ENCODE measurements at places on chromosomes 4 and X. TPM values are rescaled to one million over a fixed set of nuclear protein-coding genes. Genes with fewer than 3 reads are reported as not detected.
A peak's percentile ranks its signal among the peaks of the same experiment; 100 is the strongest.

GRCh38 chr4:7470522-7471128 lies 35.9 kb upstream of the PSAPL1 start:
- no peak for DNase-seq
- no peaks in the 10 kb centered on the region for H3K36me3 ChIP-seq
- no peak overlapping the region for H3K27ac ChIP-seq
- no peak overlapping the region for H3K4me3 ChIP-seq
- H3K27me3 ChIP-seq = peaks cover 31% of the 10 kb centered on the region
- no peaks in the 10 kb centered on the region for H3K4me1 ChIP-seq

DNA sequence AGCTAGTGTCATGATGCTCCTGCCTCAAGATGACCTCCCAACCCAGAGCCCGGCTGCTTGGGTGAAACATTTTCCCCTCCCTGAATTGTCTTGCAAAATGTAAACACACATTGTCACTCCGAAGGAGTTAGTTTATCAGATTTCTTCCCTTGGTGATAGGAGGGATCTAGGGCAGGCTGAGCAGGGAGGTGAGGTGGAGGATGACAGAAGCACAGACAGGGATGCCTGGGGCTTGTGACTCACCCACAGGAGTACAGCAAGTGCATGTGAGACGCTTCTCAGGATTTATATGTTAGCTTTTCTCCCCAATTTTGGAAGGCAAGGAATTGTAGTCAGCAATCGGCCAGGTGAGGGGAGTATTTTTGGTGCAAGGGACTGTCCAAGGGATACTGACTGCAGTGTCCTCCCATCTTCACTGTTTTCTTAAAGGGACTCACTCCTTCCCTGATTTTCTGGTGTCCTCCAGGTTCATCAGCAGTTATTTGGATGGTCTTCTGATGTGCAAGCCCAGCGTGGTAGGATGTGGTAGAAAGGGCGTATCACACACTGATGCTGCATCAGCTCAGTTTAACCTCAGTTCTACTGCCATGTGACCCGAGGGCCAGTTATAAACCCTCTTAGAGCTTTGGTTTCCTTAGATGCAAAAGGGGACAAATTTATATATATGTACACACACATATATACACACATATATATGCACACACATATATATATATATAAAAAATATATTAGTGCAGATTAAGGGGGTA lies 46.2 kb upstream of the IGFBP7 start:
- no peak overlapping the region for H3K27ac ChIP-seq
- no peak overlapping the region for H3K4me3 ChIP-seq
- no peak for DNase-seq
- peaks cover 9% of the 10 kb centered on the region for H3K4me1 ChIP-seq
- no peaks in the 10 kb centered on the region for H3K36me3 ChIP-seq

DNA sequence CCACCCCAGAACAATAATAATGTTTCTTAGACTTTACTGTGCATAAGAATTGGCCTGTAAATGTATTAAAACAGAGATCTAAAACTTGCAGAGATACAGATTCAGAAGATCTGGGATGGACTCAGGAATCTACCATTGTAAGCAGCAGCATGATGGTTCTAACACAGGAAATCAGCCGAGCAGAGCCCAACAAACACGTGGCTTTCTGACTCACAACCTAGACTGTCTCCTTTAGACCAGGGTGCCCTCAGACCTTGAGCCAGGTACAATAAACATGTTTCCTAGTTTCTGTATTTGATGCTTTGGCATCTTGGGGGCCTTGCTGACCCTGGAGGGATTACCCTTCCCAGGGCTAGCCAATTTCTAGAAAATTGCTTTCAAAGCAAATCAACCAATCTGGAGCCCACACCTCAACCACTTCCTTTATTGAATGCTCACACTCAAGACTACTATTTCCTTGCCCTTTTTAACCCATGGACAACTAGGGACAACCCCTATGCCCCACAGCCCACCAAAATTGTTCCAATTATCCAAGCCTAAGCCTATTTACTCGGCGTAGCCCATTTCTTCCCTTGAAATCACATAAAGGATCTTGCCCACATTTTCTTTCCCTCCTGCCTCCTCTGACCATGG lies 80.5 kb downstream of the TBC1D9 start:
- no peaks in the 10 kb centered on the region for H3K27me3 ChIP-seq
- no peaks in the 10 kb centered on the region for H3K4me1 ChIP-seq
- DNase-seq = no peak
- peaks cover 61% of the 10 kb centered on the region for H3K36me3 ChIP-seq

- DNase-seq = no peak
- no peaks in the 10 kb centered on the region for H3K27me3 ChIP-seq
- no peak overlapping the region for H3K27ac ChIP-seq
- no peaks in the 10 kb centered on the region for H3K4me1 ChIP-seq
- no peaks in the 10 kb centered on the region for H3K36me3 ChIP-seq
These were observed 977 bp downstream of the MAGEE1 start for GRCh38 chrX:76428243-76429130.

- no peak overlapping the region for H3K4me3 ChIP-seq
- no peaks in the 10 kb centered on the region for H3K4me1 ChIP-seq
- no peak overlapping the region for H3K27ac ChIP-seq
- no peaks in the 10 kb centered on the region for H3K27me3 ChIP-seq
- no peak for DNase-seq
These were observed 9.2 kb downstream of the VCX start for GRCh38 chrX:7852166-7852565.

ADGRL3 gene
- polyA plus RNA-seq = 0.05 TPM

SMIM10 gene
- not detected for polyA plus RNA-seq

- H3K4me1 ChIP-seq = no peaks in the 10 kb centered on the region
- no peak overlapping the region for H3K4me3 ChIP-seq
- no peaks in the 10 kb centered on the region for H3K36me3 ChIP-seq
- H3K27ac ChIP-seq = no peak overlapping the region
These were observed 938.9 kb downstream of the C4orf33 start for GRCh38 chr4:130034876-130035275.

- H3K36me3 ChIP-seq = peaks cover 1% of the 10 kb centered on the region
- H3K4me1 ChIP-seq = no peaks in the 10 kb centered on the region
- H3K27me3 ChIP-seq = no peaks in the 10 kb centered on the region
- no peak for DNase-seq
- no peak overlapping the region for H3K4me3 ChIP-seq
These were observed 8.4 kb downstream of the NIPAL1 start for GRCh38 chr4:48025005-48025404.

SPATA4 gene
- not detected for polyA plus RNA-seq

DNA sequence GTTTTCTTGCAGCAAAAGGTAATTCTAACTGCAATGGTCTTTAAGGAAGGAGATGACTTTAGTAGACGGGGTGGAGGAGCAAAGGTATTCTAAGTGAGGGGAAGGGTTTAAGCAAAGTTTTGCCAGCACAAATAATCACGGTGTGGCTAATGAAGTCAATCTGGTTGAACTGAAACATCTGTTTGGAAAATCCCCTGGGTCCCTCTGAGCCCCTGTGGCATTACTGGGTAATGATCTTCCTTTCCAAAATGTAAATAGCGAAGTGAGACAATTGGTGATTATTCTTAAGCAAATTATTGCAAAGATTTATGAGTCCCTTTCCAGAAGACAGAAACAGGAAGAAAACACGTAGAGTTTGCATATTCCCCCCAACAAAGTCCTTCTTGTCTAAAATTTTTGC lies 47.2 kb downstream of the FGFBP1 start:
- H3K4me1 ChIP-seq = no peaks in the 10 kb centered on the region
- no peak overlapping the region for H3K4me3 ChIP-seq
- H3K27me3 ChIP-seq = no peaks in the 10 kb centered on the region
- no peak overlapping the region for H3K27ac ChIP-seq

ARHGAP6 gene
- polyA plus RNA-seq = not detected

- H3K27me3 ChIP-seq = no peaks in the 10 kb centered on the region
- H3K4me3 ChIP-seq = no peak overlapping the region
These were observed 969.5 kb upstream of the NDST4 start for GRCh38 chr4:116082808-116083366.

PCDH7 gene
- not detected for polyA plus RNA-seq

DNA sequence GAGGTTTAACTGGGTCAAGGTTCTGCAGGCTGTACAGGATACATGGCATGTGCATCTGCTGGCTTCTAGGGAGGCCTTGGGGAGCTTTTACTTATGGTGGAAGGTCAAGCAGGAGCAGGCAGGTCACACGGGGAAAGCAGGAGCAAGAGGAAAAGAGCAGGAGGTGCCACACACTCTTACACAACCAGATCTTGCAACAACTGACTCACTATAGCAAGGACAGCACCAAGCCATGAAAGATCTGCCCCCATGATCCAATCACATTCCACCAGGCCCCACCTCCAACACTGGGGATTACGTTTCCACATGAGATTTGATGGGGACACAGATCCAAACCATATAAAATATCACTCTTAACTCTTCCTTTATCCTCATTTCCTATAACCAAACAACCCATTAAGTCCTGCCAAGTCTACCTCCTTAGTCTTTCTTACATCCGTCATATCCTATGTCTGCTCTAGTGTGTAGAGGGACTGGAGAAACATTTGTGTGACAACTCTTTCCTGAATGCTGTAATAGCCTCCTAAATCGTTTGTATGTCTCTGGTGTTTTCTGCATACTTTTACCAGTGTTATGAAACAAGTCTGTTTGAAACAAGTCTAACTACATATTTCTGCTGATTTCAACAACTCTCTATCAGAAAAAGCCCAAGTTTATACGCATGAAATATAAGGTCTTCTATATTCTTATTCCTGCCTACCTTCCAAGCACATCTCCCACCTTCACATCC lies 8.3 kb upstream of the RAP2C start:
- no peaks in the 10 kb centered on the region for H3K27me3 ChIP-seq
- DNase-seq = no peak
- H3K36me3 ChIP-seq = no peaks in the 10 kb centered on the region
- no peak overlapping the region for H3K27ac ChIP-seq

OTUD6A gene
- not detected for polyA plus RNA-seq

GRCh38 chrX:23435575-23435974 lies 100.9 kb downstream of the PTCHD1 start:
- no peak overlapping the region for H3K4me3 ChIP-seq
- DNase-seq = no peak

DNA sequence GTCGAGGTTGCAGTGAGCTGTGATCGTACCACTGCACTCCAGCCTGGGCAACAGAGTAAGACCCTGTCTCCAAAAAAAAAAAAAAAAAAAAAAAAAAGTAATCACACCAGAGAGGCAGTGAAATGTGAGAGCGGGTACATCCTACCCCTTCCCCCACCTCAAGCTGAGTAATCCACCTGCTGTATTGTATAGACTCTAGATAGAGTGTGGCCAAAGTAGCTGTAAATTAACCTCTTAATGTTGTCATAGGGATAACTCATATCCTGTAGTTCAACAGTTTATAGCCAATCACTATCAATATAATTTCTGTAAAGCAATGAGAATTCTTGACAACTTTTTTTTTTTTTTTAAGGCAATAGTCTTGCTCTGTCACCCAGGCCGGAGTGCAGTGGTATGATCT lies 30.8 kb downstream of the TNIP2 start:
- H3K27ac ChIP-seq = no peak overlapping the region
- H3K27me3 ChIP-seq = no peaks in the 10 kb centered on the region
- no peaks in the 10 kb centered on the region for H3K4me1 ChIP-seq
- no peak for DNase-seq
- no peak overlapping the region for H3K4me3 ChIP-seq
- peaks cover 8% of the 10 kb centered on the region for H3K36me3 ChIP-seq

GRCh38 chrX:75181721-75182120 lies 25.6 kb upstream of the ABCB7 start:
- no peaks in the 10 kb centered on the region for H3K4me1 ChIP-seq
- no peak overlapping the region for H3K27ac ChIP-seq
- H3K36me3 ChIP-seq = no peaks in the 10 kb centered on the region
- no peak for DNase-seq
- H3K27me3 ChIP-seq = no peaks in the 10 kb centered on the region
- no peak overlapping the region for H3K4me3 ChIP-seq

- no peak for DNase-seq
- H3K27me3 ChIP-seq = no peaks in the 10 kb centered on the region
- peaks cover 5% of the 10 kb centered on the region for H3K4me1 ChIP-seq
- no peaks in the 10 kb centered on the region for H3K36me3 ChIP-seq
These were observed 66.7 kb upstream of the EOLA2 start for GRCh38 chrX:150005027-150005426.

DNA sequence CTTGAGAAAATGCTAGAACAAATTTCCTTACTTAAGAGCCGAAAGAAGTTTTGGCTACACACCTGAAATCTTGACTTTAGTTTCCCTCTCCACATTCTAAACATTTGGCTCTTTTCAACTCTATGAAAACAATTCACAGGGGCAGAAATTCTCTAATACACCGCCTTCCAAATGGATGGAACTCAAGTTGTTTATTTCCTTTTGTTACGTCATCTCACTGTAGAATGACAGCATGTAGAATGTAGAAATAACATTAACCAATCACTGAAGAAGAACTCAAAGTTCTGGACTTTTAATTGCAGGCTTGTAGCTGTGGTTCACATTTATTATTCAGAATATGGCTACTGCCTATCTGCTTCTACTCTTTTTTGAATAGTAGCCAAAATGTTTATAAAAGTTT lies 1.9 kb downstream of the DMP1 start:
- H3K36me3 ChIP-seq = no peaks in the 10 kb centered on the region
- no peak for DNase-seq
- H3K27ac ChIP-seq = no peak overlapping the region
- H3K4me3 ChIP-seq = no peak overlapping the region
- H3K4me1 ChIP-seq = no peaks in the 10 kb centered on the region
- no peaks in the 10 kb centered on the region for H3K27me3 ChIP-seq

DNA sequence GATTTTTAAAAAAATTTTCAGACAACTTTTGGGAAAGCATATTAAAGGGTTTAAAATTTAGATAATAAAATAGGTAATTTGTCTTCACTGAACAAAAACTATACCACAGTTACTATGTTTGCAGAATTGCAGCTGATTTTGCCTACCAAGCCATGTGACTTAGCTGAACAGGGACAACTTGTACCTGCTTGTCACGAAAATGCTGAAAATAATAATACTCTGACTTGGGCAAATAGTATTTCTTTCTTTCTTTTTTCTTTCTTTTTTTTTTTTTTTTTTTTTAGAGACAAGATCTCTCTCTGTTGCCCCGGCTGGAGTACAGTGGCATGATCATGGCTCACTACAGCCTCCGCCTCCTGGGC lies 225.2 kb upstream of the PPP1R2C start:
- no peaks in the 10 kb centered on the region for H3K36me3 ChIP-seq
- H3K4me1 ChIP-seq = no peaks in the 10 kb centered on the region
- no peak overlapping the region for H3K27ac ChIP-seq
- H3K4me3 ChIP-seq = no peak overlapping the region

DNA sequence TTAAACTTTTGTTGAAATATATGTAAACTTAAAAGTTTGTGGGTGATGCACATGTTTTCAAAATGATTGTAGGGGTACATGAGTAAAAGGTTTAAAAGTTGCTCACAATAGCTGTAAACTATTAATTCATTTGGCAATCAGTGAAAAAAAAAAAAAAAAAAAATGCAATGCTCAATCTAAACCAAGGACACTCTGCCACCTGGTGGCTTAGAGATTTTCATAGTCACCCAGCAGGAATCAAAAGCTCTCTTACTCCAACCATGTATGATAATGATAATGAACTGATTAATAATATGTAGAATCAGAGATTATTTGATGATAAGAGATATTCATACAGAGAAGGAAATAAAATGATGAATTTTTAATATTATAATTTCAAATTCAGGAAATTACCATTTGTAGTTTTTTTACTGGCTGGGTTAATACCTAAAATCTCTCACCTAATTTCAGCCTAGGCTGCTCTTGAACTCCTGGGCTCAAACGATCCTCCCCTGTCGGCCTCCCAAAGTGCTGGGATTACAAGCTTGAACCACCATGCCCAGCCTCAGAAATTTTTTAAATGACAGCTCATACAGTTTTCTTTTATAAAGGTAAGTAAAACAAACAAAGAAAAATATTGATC lies 46.9 kb upstream of the SLC25A4 start:
- DNase-seq = peak; percentile 25
- H3K27me3 ChIP-seq = peaks cover 12% of the 10 kb centered on the region
- no peak overlapping the region for H3K4me3 ChIP-seq
- H3K27ac ChIP-seq = no peak overlapping the region
- no peaks in the 10 kb centered on the region for H3K36me3 ChIP-seq
- H3K4me1 ChIP-seq = no peaks in the 10 kb centered on the region

All from HepG2 (cell line).